Colonic mucosa (tissue), 4 donors: ENCODE measurements at places on chromosomes 6 and 20. TPM values are rescaled to one million over a fixed set of nuclear protein-coding genes. Genes with fewer than 3 reads are reported as not detected.

GRCh38 chr6:136446579-136447187 is 103.5 kb downstream of the MAP7 start:
- H3K27ac ChIP-seq, result no peak overlapping the region
- DNase-seq, result no peak
- H3K4me3 ChIP-seq, result no peak overlapping the region
- no peaks in the 10 kb centered on the region for H3K36me3 ChIP-seq
- no peaks in the 10 kb centered on the region for H3K27me3 ChIP-seq

The RGS19 gene
- total RNA-seq, result 4.5 TPM

GRCh38 chr6:24053057-24053456 is 73.0 kb upstream of the NRSN1 start:
- H3K27ac ChIP-seq, result no peak overlapping the region
- H3K4me3 ChIP-seq, result no peak overlapping the region
- no peaks in the 10 kb centered on the region for H3K4me1 ChIP-seq
- no peaks in the 10 kb centered on the region for H3K27me3 ChIP-seq
- no peak for DNase-seq

DNA sequence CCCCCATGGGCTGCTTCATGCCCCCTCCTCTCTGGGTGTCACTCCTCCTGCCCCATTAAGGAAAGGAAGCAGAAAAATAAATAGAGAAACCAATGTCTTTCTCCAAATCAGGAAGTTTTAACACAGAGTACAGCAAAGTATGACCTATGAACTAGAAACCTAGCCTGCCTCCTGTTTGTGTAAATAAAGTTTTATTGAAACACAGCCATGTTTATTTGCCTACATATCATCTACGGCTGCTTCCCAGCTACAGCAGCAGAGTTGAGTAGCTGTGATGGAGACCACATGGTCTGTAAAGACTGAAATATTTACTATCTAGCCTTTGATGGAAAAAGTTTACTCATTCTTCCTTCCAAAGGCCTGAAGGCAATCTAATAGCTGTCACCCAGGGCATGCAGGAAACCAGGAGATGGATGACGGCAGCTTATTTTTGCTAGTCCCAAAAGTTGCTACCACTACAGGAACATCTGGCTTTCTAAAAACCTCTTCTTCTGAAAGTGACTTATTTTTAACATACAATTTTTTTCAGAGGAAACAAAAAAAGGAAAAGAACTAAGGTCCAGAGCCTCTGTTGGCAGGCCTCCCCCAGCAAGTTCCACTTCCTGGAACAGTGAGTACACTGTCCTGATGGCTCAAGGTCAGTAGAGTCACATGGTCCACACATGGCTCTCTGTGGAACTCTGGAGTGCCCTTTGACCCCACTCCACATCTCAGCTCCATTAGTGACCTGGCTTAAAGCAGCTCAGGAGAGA is 287.8 kb downstream of the PTPRT start:
- no peak overlapping the region for H3K27ac ChIP-seq
- H3K27me3 ChIP-seq, result no peaks in the 10 kb centered on the region
- H3K4me1 ChIP-seq, result no peaks in the 10 kb centered on the region
- peak; percentile 18 for DNase-seq

DNA sequence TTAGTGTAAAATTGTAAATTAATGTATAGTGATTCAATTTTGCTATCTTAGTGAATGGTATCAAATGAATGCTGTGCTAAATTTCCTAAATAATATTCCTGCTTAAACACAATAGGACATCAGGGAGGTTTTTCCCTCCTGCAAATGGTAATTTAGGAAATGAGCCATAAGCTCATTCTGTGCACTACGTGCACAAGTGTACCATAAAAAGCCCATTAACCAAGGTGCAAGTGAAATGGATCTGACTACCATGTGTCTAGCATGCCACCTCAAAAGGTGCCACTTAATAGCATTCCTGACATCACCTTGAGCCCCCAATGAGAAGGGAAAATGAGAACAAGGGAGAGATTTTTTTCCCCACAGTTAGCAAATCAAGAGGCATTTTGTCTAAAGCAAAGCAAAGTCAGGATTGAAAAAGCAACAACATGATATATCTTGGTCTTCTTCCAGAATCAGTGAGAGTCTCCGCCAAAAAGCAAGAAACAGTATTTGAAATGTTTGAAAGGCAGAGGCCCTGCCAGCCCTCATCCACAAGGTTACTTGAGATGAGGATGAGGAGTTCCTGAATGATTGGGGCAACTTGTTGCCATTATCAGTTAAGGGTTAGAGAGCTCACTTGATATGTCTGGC is 334.2 kb upstream of the RSPO3 start:
- DNase-seq, result no peak

DNA sequence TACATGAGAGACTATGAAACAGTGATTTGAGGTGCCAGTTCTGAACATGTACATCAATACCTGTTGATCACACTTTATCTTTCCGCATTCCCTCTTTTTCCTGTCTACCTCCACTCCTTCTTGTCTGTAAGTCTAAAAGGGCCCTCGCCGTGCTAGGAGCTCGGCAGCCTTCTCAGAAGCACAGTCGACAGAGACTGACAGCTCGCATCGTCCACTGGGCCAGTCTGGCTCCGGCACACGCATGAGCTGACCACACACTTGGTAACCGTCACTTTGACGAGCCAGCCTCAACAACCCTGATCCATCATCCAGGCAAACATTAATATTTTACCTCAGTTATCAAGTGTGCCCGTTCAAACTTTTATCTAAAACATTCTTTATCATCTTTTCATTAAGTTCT is 265.3 kb downstream of the TFAP2A start:
- no peaks in the 10 kb centered on the region for H3K27me3 ChIP-seq
- H3K4me3 ChIP-seq, result no peak overlapping the region
- no peak overlapping the region for H3K27ac ChIP-seq
- no peaks in the 10 kb centered on the region for H3K4me1 ChIP-seq
- no peaks in the 10 kb centered on the region for H3K36me3 ChIP-seq
- DNase-seq, result no peak

GRCh38 chr6:133548423-133549159 is 307.4 kb downstream of the EYA4 start:
- H3K27me3 ChIP-seq, result no peaks in the 10 kb centered on the region
- DNase-seq, result no peak
- no peaks in the 10 kb centered on the region for H3K4me1 ChIP-seq
- no peak overlapping the region for H3K4me3 ChIP-seq
- H3K27ac ChIP-seq, result no peak overlapping the region
